ENCODE measurements at places on chromosomes 2 and 18.

DNA sequence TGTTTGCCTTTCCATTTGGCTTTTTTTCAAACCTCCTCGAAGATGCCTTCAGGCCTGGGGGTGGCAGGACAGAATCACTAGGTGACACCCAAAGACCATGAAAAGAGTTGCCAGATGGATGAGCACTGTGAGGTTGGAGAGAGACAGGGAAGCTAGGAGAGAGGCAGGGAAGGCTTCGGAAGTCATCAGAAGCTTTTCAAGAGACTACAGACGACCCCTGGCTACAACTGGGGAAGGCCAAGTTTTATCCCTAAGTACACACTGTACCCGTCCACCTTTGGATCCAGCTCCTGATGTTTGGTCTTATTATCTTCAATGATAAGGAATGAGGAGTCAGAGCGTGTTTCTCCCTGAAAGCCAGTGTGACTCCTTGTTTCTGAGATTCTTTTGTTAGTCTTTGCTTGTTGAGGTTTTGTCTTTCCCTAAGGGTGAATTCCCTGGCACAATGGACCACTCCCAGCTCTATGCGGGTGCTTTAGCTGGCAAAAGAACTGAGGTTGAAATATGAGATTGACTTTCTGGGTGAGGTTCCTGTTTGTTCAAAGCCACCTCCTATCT, 33.4 kb upstream of the SLC9A2 start:
- DNase-seq, result no peak

DNA sequence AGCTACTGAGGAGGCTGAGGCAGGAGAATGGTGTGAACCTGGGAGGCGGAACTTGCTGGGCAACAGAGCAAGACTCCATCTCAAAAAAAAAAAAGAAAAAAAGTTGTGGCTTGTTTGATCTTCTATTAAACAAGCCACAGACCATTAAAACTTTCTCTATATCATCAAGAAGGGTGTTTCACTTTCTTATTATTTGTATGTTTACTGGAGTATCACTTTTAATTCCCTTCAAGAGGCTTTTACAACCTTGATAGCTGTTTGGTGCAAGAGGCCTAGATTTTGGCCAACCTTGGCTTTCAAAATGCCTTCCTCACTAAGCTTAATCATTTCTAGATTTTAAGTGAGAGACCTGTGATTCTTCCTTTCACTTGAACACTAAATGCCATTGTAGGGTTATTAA, 339.1 kb downstream of the TSN start:
- no peak for DNase-seq

DNA sequence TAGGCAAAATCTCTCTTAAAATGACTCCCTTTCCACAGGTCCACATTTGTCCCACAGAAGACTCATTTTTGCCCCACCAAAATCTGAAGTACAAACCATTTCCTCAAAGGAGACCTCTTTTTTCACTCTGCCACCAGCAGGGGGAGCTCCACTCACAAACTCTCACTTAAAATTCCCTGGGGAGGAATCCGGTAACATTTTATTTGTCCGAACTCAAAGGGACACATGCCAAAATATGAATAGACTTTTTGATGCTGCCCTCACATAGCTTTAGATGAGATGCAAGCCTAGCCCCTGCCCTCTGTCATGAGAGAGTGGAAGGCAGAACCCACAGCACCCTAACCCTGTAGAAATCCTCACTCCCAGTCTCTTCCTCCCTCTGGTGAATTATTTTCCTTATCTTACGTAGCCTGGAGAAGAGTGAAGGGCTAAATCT, 57.1 kb downstream of the RMDN2 start:
- DNase-seq, result peak; percentile 4

- no peak for DNase-seq
These were observed 185.5 kb upstream of the SETBP1 start for GRCh38 chr18:44495151-44495550.

GRCh38 chr2:172740856-172741255, 5.2 kb downstream of the RAPGEF4 start:
- DNase-seq, result no peak

- no peak for DNase-seq
These were observed 669.1 kb downstream of the SATB2 start for GRCh38 chr2:198788676-198789075.

GRCh38 chr2:68740400-68740914, 5.8 kb downstream of the ARHGAP25 start:
- no peak for DNase-seq

DNA sequence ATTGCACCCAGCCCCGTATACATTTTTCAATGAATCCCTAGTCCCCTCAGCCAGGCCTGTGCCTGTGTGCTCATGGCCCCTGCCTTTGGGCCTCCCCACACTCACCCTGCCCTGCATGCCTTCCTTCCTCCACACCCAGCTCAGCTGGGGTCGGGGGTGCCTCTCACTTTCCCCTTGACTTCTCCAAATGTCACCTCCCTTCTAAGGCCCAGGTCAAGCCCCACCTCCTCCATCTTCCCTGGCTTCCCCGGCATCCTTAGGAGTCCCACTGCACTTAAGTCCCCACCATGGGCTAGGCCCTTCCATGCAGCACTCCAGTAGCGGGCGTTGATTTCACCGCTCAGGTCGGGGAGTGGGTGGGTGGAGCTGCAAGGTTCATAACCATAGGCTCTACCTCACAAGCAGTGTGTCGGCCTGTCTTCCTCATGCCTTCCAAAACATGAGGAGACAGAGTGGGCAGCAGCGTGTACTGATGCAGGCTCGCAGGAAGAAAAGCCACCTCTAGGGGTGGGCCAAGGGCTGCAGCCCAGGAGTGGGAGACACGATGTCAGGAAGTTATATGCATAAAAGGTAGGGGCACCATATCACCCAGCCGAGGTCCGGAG, 47.7 kb downstream of the DNMT3A start:
- no peak for DNase-seq

DNA sequence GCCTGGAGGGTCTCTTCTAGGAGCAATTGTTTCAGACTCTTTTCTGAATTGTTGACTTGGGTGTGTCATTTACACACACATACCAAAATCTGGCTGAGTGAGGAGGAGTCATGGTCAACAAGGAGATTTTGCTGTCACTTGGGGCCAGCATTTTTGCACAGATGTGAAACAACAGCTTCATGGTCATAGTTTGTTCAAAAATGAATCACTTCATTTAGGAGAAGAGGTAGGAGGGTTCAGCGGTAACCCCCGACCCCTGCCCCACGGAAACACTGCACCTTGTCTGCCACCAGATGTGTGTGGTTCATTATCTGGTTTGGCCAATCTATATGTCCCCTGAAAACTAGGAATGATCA, 42.2 kb downstream of the LBH start:
- no peak for DNase-seq

DNA sequence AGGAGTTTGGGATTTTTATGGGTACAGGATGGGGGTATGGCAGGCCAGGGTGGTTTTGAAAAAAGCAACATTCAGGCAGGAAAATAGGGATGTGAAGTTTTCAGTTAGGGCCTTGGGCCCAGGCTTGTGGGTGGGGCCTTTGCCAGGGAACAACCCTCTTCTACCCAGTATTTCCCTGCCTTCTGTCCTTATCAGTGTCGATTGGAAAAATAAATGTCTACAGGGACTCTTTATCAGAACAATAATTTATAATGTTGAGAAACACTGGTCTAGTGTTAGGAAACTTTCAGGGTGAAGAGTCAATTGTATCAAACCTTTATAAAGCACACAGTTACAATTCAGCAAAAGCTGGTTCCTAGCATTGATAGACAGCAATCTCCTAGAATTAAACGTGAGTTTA, 214.1 kb upstream of the NABP1 start:
- DNase-seq, result no peak

DNA sequence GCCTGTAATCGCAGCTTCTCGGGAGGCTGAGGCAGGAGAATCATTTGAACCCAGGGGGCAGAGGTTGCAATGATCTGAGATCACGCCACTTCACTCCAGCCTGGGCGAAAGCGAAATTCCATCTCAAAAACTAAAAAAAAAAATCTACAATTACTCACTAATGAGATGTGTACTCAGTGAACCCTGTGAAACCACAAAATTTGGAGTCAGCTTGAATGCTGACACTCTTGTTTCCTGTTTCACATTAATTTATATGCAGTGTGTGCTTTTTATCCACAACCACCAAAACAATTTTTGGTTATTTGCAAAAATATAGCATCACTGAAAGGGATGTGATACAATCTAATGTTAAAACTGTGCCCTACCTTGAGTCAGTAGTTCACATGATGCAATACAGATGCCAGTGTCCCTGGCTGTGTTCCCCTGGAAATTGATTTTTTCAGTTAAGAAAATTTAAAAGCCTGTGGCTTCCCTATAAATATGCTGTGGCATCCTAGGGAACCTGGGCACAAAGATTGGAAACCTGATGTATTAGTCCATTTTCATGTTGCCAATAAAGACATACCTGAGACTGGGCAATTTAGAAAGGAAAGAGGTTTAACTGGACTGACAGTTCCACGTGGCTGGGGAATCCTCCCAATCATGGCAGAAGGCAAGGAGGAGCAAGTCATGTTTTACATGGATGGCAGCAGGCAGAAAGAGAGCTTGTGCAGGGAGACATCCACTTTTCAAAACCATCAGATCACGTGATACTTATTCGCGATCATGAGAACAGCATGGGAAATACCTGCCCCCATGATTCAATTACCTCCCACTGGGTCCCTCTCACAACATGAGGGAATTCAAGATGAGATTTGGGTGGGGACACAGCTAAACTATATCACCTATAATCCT, 337.5 kb upstream of the NT5C1B start:
- no peak for DNase-seq

GRCh38 chr18:10033016-10033399, 119.2 kb downstream of the VAPA start:
- DNase-seq, result no peak

Measured in amygdala (tissue), 56 donors.